ENCODE measurements at places on chromosomes 1 and 21.
A peak's percentile ranks its signal among the peaks of the same experiment; 100 is the strongest.

- no peak for DNase-seq
These were observed 14.6 kb downstream of the KRTAP19-8 start for GRCh38 chr21:31023680-31024079.

DNA sequence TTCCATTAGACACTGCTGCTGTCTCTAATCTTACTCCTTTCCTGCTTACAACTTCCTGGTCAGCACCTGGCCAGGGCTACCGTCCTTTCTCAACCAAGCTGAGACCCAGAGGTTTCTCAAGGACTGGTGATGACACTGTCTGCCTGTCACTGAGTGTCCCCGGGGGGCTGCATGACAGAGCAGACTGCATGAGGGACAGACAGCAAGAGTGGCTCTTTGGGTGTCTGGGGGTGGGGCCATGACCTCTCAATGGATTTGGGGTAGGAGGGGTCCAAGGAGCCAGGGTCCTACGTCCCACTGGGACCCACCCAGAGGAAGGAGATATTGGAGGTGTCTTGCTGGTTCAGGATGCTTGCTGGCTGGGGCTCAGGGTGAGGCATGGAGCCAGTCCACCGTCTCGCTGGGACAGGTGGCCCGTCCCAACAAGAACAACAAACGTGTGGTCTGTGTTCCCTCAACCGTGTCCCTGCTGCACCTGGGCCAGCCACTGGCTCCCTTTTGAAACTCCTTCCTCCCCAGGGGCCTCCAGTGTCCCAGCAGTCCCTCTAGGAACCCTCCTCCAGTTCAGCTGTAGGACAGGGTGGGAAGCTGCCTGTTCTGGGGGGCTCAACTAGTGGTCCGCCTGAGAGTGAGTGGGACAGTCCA lies 344.6 kb upstream of the AJAP1 start:
- no peak for DNase-seq

DNA sequence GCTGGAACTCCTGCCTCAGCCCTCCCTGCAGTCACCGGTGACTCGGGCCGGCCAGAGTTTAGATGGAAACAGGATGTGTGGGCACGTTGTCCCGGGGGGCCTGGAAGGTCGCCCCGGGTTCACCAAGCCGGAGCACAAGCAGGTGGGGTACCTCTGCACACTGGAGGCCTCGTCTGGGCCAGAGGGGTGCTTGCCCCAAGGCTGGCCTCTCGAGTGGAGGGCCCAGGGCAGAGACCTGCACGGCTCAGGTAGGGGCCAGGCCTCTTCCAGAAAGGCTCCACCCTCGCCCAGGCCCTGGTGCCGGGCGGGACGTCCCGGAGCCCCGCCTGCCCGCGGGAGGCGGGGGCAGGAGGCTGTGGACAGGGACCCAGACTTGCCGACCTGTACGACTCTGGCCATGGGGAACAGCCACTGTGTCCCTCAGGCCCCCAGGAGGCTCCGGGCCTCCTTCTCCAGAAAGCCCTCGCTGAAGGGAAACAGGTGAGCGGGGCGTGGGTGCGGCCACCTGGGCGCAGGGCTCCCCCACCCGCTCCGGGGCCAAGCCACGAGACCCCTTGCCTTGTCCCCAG lies at the start of gene PLEKHN1:
TSS of gene PLEKHN1 (plus strand) at position 348 of the 569 bp plus-strand sequence. CDS start at position 398, 50 bp downstream.
- no peak for DNase-seq

DNA sequence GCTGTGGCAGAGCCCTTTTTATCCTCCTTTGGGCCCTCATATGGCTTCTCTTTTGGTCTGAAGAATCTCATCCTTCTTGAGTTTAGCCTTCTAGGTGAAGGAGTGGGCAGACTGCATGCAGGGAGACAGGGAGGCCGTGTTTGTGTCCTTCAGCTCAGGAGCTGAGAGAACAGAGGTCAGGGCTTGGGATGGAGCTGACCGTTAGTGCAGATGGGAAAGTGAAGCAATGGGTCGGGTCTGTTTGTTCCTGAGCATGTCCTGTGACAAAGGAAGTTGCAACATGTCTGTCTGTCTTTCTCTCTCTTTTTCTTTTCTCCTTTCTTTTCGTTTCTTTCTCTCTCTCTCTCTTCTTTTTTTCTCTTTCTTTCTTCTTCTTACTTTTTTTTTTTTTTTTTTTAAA lies 14.9 kb downstream of the MAPKAPK2 start:
- peak; percentile 83 for DNase-seq

DNA sequence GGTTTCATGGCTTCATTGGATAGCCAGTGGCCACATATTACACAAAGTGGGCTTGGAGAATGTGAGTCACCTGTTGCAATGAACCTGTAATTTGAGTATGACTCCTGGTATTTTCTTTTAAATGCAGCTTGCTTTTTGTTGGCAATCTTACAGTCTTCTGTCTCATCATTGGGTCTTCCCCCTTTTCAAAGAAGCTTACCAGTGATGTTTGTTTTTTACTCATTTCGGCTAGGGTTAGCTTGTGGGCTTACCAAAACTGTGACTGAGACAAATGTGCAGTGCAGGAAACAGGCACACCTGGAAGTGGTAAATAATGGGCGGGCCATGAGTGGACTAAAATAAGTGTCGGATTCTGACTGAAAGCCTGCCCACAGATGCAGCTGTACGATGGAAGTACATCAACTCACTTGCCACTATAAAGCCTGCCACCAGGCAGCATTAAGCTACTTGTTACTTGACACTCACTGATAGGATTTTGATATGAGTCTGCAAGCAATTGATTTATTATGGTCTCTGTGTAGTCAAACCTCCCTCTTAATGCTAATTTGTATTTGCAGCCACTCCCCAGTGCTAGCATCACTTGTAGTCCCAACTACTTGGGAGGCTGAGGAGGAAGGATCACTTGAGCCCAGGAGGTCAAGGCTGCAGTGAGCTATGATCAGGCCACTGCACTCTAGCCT lies 4.2 kb downstream of the HHAT start:
- no peak for DNase-seq

- DNase-seq = no peak
These were observed 31.4 kb downstream of the VASH2 start for GRCh38 chr1:212981571-212982328.

GRCh38 chr1:220572416-220572815 lies 44.5 kb downstream of the MARK1 start:
- DNase-seq = no peak
